ENCODE measurements at places on chromosomes 2 and 18.

GRCh38 chr2:36808386-36809068 is 112.0 kb downstream of the VIT start:
- no peak for DNase-seq

GRCh38 chr2:106144621-106145331 is 49.3 kb downstream of the UXS1 start:
- DNase-seq = no peak

- no peak for DNase-seq
Measured at GRCh38 chr2:172398440-172398839, 28.9 kb upstream of the ITGA6 start.

- no peak for DNase-seq
Measured at GRCh38 chr18:47679864-47680263, 250.6 kb downstream of the SMAD2 start.

DNA sequence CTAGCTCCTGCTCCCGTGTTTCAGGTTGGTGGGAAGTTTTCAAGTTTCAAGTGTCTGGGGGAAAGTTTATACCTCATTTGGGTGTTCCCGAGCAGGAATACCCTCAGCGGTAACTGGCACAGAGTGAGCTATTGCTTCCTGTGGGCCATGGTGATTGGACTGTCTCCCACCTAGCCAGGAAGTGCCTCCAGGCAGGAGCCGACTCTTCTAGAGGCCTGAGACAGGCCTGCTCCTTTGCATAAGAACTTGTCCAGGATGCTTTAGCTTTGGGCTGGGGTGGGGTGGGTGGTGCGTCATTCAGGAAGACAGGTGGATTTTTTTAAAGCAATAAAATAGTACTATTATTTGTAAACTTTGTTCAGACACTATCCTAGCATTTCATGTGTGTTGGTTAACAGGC is 23.5 kb upstream of the DNMT3A start:
- DNase-seq = no peak

Data from ecto neural progenitor cell (in vitro differentiated cells).